ENCODE measurements at places on chromosomes 1 and 21.

- DNase-seq, result no peak
Measured at GRCh38 chr1:86489242-86489878, 20.6 kb downstream of the CLCA1 start.

GRCh38 chr21:37196847-37197246 is 70.3 kb downstream of the VPS26C start:
- DNase-seq, result no peak

GRCh38 chr1:203915811-203916210 is 54.4 kb downstream of the SNRPE start:
- no peak for DNase-seq

DNA sequence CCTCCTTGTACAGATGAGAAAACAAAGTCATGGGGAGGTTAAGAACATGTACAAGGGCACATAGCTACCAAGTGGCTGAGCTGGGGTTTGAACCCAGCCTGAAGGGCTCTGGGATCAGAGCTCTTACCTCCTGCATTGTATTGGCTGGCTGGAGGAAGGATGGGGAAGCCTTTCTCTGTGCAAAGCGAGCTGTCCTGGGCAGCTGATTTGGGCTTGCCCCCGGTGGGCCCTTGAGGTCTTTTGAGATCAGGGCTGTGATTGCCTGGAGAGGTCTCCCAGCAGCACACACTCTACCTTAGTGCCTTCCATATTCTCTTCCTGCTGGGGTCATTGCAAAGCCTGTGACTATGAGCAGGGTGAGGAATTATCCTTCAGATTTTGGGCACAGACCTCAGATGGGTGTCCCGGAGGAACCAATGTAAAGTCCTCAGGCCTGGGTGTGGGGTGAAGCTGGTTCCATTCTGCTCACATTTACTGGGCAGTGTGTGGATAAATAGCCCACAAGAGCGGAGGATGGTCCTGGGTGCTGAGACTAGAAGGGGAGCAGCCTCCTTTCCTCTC is 53.3 kb upstream of the EPS8L3 start:
- no peak for DNase-seq

DNA sequence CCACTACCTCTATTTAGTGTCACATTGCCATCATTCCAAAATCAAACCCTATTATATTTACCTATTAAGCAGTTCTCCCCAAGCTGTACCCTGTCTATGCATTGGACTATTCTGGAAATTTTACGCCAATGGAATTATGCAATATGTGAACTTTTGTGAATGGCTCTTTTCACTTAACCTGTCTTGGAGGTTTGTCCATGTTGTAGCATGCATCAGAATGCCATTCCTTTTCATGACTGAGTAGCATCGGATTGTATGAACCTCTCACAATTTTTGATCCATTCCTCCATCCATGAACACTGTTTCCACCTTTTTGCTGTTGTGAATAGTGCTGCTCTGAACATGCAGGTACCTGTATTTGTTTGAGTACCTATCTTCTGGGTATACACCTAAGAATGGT is 33.7 kb downstream of the FAM163A start:
- no peak for DNase-seq

DNA sequence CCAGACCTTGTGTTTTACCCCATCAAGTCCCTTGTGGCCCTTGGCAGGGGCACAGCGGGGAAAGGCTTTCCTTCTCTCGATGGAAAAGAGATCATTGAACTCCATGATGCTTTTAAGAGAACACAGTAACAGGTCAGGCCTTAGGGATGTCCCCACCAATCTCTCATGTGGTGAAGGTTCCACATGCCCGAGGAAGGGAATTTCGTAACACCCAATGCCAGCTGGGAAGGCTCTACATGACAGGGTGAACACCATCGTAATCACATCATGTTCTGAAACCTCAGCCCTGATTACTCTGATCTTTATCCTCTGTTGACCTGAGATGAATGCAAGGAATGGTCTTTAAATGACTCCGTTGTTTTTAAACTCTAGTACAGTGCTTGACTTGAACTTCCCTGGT is 105.5 kb upstream of the SPAG17 start:
- DNase-seq, result no peak

GRCh38 chr1:11072216-11072917 is 12.5 kb upstream of the SRM start:
- no peak for DNase-seq

DNA sequence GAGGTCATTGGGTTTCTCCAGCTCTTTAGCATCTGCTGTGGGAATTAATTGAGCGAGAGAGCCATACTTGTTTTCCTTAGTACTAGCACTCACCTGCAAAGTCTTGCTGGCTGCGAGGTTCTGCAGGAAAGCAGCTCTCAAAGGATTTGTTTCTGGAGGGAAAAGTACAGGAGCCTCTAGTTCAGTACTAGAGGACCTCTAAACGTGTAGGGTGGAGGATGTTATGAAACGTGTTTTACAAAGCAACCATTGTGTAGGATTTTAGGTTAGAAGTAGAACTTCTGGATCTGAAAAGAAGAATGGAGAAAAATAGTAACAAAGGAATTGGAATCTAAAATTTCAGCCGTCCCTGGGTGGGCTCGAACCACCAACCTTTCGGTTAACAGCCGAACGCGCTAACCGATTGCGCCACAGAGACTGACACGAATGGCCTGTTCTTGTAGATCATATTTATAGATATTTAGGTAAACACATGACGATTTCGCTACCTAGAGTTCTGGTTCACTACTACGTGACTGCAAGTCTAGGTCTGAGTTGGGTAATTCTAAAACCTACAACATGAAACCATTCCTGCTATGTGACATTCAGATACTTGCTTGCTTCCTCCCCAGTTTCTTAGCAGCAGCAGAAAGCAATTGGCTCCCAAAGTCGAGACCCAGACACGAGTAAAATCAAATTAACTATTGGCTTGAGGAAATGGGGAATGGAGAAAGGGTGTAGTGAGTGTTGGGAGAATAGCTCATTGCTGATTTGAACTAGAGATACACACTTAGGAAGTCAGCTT is 60.2 kb upstream of the CFAP126 start:
- DNase-seq, result peak; percentile 36

DNA sequence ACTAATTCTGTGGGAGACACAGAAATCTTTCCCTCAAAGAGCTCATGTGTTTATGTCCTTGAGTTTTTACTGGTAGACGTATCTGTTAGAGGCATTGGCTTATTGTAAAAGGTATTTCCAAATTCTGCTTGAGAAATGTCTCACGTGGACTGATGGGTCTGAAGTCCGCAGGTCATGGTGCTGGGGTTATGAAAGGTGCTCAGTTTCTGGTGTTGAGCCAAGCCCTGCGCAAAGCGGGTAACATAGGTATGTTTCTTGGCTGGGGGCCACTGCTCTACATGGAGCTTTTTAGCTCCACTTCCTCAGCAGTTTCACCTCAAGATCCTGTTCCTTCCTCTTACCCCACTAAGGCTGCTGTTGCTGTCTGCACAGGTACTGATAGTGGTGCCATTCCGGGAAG is 10.8 kb downstream of the UTP25 start:
- no peak for DNase-seq

DNA sequence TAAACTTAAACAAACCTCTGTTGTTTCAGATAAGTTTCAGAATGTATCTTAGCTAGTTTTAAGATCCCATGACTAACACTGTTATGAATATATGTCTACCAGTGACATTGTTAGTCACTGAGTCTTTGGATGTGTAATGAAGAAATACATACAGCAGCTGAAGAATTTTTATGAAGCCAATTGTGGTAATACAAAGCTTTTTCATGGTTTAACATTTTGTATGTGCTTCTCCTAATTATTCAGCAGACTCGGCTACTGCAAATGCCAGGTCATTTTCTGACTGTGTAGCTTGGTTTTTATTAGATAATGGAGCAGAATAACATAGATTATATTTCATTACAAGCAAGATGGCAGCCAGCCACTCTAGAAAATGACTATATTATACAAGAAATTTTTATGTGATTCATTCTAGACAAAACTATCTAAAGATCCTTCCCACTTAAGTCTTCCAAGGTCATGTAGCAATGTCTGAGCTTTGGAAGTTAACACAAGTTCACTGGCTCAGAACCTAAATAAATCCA is 147.8 kb downstream of the TNFSF18 start:
- DNase-seq, result no peak

DNA sequence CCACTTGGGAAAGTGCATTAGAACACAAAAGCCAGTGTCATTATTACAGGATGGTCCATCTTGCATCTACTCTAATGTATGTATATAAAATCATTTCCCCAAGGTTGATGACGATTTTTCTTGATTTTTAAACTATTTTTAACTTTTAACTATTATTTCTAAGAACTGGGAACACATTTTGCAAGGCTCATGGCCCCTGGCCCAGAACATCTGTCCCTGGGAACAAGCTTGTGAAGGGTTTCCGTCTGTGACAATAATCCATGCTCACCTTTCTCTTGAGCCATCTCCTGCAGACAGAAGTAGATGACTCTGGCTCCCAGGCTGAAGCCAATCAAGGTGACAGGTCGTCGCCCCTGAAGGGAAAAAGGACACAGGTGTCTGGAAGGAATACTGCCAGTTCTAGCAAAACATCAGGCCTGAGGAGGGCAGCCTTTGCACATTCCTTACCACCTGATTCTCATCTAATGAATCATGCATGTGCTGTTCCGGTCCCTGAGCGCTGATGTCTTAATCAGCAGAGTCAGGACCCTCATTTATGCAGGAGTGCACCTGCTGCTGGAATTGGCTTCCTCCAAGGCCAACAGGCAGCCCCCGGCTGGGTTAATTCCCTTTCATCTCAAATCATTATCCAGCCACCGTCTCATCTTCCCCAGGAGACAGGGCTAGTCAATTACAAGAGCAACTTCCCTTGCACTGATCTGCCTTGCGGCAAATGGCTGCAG is 62.5 kb downstream of the TMCO4 start:
- DNase-seq, result no peak

DNA sequence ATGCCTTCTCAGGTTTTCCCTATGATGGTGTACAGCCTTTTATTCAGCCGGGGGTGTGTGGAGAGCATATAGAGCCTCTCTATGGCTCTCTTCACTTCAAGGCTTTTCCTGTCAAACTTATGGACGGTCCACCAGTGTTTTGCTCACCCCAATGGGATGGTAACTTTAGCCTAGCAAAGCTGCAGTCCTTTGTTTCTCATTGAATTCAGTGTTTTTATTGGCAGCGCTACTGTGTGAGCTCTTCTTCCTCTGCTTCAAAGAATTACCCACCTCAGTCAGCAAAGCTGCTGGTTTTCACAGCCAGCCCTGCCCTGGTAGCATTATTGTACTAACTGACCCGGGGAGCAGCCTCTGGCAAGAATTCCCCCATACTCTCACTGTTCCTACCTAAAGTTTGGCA is 145.3 kb upstream of the RRP15 start:
- no peak for DNase-seq

- no peak for DNase-seq
Measured at GRCh38 chr1:186974774-186975181, 146.0 kb downstream of the PLA2G4A start.

DNA sequence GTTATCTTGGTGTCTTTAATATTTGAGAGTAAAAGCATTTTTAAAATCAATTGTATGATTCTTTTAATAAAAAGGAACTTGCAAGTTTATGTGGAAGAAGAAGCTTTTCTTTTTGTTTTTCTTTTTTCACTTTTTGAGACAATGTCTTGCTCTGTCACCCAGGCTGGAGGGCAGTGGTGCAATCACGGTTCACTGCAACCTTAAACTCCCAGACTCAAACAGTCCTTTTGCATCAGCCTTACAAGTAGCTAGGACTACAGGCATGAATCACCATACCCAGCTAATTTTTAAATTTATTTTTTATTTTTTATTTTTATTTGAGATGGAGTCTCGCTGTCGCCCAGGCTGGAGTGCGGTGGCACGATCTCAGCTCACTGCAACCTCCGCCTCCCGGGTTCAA is 34.1 kb downstream of the CMPK1 start:
- no peak for DNase-seq

DNA sequence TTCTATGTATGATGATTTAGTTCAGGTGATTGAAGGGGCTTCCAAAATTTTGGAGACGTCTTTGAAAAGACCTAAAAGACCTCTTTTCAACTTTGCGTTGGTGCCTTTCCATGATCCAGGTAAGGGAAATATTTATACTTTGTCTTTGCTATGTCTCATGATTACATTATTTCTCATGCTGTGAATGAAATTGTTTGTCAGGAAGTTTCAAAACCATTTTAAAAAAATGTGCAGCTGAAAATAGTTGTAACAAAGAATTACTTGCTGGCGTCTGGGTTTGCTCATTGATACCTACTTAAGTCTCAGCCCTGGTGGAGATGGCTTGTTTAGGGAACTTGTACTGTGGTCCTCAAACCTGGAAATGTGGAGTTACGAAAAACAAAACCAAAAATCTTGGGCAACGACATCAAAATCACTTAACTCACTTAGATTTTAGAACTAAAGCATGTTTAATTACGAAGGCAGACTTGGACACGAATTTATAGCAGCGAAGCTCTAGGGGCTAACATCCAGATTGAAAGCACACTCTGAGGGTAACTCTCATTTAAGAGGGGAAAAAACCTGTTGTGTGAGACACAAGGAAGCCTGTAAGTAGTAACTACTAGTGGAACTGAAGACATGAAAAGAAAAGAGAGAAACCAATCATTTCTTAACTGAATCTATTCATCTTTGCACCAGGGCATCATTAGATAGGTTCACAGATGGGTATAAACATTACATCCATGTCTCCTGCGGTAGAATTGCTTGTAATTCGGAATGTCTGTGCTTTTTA is 924 bp downstream of the HMCN1 start:
- no peak for DNase-seq

- DNase-seq, result no peak
Measured at GRCh38 chr1:115946116-115946515, 30.2 kb upstream of the SLC22A15 start.

GRCh38 chr1:230548357-230548756 is 93.9 kb upstream of the COG2 start:
- no peak for DNase-seq

- DNase-seq, result no peak
Measured at GRCh38 chr1:244368279-244368678, 83.4 kb downstream of the ADSS2 start.

DNA sequence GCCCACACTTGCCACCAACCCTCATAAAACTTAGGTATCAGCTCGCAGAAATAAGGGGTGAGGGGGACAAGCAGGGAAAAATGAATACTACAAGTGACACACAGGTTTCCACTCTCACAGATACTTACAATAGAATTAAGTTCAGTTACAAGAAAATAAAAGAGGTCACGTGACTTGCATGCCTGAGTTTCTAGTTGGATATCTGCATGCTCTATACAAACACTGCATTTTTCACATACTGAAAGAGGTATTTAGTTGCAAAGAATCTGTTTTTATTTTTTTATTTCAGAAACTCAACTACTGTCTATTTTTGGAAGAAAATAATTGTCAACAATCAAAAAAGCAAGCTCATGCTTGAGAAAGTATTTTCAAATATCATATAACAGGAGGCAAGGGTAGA is 43.5 kb downstream of the DPYD start:
- no peak for DNase-seq

DNA sequence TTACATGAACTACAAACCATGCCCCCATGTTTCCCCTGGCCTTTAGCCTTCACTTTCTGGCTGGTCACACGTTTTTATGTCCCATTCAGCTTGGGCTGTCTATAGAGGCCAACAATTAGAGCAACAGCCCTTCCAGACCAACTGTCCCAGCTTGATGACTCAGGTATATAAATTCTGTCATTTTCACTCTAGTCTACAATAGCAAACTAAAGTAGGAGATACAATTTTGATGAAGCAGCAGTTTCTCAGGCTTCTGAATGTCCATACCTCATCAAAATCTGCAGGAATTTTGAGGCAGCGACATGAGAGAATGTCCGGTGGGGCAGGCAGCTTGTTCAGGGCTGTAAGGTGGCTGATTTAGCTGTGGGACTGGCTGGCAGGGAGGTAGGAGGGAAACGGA is 45.6 kb upstream of the VAV3 start:
- no peak for DNase-seq
